Muscle of leg (tissue), 16 donors: ENCODE measurements at places on chromosomes 1 and 21.

GRCh38 chr1:14659913-14660312 is 61.4 kb downstream of the KAZN start:
- peaks cover 2% of the 10 kb centered on the region for H3K27me3 ChIP-seq
- H3K4me1 ChIP-seq = peaks cover 15% of the 10 kb centered on the region
- H3K27ac ChIP-seq = no peak overlapping the region
- DNase-seq = no peak
- no peaks in the 10 kb centered on the region for H3K36me3 ChIP-seq
- no peak overlapping the region for H3K4me3 ChIP-seq

DNA sequence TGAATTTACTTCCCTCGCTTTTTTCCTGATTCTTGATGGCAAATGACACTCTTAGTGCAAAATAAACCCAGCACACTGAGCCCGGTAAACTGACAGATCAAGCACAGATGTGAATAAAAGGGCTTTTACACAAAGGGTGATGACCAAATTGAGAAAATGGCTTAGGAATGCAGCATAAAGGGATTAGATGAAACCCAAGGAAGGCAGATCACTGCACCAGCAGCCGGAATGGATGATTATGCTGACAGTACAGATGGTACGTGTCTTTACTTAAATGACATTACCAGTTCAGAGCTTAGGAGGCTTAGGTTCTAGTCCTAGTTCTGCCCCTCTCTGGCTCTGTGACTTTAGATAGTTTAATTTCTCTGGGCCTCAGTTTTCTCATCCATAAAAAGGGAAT is 12.0 kb downstream of the PKP1 start:
- peaks cover 24% of the 10 kb centered on the region for H3K4me1 ChIP-seq
- H3K4me3 ChIP-seq = no peak overlapping the region
- H3K36me3 ChIP-seq = peaks cover 4% of the 10 kb centered on the region
- H3K27me3 ChIP-seq = no peaks in the 10 kb centered on the region
- no peak for DNase-seq
- no peak overlapping the region for H3K27ac ChIP-seq

- no peak for DNase-seq
- peaks cover 3% of the 10 kb centered on the region for H3K36me3 ChIP-seq
- peak overlapping the region; percentile 97 for H3K27ac ChIP-seq
- no peaks in the 10 kb centered on the region for H3K27me3 ChIP-seq
Observed at GRCh38 chr1:212034516-212035122, 738 bp downstream of the INTS7 start.

DNA sequence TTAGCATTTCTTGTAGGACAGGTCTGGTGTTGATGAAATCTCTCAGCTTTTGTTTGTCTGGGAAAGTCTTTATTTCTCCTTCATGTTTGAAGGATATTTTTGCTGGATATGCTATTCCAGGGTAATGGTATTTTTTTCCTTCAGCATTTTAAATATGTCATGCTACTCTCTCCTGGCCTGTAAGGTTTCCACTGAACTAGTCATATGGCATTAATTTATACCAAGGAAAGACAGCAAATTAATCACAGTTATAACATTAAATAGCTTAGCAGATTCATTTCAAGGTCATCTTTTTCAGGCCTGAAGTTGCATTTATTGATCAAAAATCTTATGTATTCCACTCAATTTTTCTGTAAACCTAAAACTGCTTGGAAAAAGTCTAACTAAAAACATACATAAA is 54.9 kb downstream of the AK5 start:
- peaks cover 3% of the 10 kb centered on the region for H3K36me3 ChIP-seq
- no peak overlapping the region for H3K4me3 ChIP-seq
- no peaks in the 10 kb centered on the region for H3K4me1 ChIP-seq
- DNase-seq = peak; percentile 55
- H3K27me3 ChIP-seq = no peaks in the 10 kb centered on the region

GRCh38 chr1:67896826-67897225 is 63.6 kb upstream of the GNG12 start:
- H3K36me3 ChIP-seq = no peaks in the 10 kb centered on the region
- H3K4me1 ChIP-seq = peaks cover 3% of the 10 kb centered on the region
- DNase-seq = no peak
- no peak overlapping the region for H3K4me3 ChIP-seq
- H3K27ac ChIP-seq = no peak overlapping the region
- no peaks in the 10 kb centered on the region for H3K27me3 ChIP-seq

- H3K36me3 ChIP-seq = no peaks in the 10 kb centered on the region
- DNase-seq = peak; percentile 33
- no peaks in the 10 kb centered on the region for H3K27me3 ChIP-seq
- H3K4me3 ChIP-seq = no peak overlapping the region
Observed at GRCh38 chr21:27954543-27955165, 987.8 kb upstream of the ADAMTS5 start.

- H3K4me3 ChIP-seq = peak overlapping the region; percentile 82
- peaks cover 10% of the 10 kb centered on the region for H3K36me3 ChIP-seq
- peaks cover 16% of the 10 kb centered on the region for H3K27me3 ChIP-seq
- peaks cover 73% of the 10 kb centered on the region for H3K4me1 ChIP-seq
- peak; percentile 92 for DNase-seq
Observed at GRCh38 chr1:201649761-201650622, 111.1 kb downstream of the NAV1 start.
